ENCODE measurements at places on chromosomes 5 and 9.

GRCh38 chr5:152884006-152884405 lies 478.9 kb upstream of the NMUR2 start:
- DNase-seq, result no peak

DNA sequence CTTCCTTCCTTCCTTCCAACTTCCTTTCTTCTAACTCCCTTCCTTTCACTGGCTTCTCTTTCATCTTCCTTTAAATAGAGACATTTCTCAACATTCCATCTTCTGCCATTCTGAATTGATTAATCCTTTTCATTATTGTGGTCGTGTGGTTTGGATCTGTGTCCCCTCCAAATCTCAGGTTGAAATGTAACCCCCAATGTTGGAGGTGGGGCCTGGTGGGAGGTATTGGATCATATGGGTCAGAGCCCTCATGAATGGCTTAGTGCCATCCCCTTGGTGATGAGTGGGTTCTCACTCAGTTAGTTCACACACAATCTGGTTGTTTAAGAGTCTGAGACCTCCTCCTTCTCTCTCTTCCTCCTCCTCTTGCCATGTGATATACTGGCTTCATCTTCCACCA lies 130.9 kb upstream of the SV2C start:
- no peak for DNase-seq

- no peak for DNase-seq
These were observed 1.5 kb downstream of the NKD2 start for GRCh38 chr5:1010181-1010510.

DNA sequence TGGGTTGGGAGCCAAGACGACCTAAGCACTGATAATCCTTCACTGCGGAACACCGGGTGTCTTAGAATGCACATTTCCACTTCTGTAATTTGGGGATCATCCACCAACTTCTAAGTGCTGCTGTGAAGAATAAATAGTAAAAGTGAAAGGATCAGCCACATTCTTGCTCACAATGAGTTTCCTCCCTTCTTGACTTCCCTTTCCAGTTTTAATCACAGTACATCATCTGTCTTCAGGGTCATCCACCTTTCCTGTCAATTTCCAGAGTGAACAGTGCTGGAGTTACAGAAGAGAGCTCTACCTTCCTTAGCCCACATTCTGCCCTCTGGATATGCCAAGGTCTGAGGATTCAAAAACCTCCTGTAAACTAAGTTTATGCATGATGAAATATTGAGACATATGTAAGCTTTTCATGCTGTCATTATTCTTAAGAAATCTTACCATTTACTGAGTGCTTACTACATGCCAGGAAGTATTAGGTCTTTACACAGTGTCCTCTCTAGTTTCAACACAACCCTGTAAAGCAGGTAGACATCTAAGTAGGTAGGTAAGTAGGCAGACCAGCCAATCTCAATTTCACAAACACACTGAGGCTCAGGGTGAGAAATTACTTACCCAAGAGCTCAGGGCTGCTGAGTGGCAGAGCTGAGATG lies 105.2 kb downstream of the CDK5RAP2 start:
- no peak for DNase-seq

- no peak for DNase-seq
These were observed 20.4 kb upstream of the NTNG2 start for GRCh38 chr9:132141344-132141947.

DNA sequence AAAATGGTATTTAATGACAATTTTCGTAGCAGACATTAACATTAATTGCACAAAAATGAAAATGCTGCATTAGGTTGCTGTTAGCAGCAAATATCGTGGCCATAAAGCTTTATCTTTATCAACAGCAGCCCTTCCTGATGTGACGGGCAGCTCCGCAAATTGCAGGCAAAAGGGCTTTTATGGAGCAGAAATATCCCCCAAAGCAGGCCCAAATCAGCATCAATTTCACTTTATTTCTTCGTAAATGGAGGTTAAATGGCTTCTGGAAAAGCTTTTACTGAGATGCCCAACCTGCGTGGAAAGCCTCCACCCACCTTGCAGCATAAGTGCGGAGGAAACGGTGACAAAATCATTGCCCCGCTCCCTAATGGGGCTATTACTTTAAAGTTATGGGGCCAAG lies 77.9 kb upstream of the BARHL1 start:
- DNase-seq, result no peak

- DNase-seq, result no peak
These were observed 119.8 kb upstream of the TBC1D2 start for GRCh38 chr9:98375138-98375726.

DNA sequence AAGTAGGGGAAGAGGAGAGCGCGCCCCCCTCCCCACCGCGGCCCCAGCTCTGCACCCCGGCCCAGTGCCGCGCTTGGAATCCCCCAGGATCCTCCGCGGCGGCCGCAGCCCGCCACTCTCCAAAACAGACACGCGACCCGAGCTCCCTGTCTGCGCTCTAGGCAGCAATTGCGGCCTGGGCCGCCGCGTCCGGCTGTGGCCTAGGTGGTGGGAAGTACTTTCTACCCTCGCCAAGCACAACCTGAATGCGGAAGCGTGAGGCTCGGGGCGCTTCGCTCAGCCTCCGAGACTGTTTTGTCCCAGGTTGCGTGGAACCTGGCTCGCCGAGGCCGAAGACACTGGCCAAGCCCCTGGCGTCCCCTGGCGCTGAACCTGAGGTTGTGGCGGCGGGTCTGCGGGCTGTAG lies 3.3 kb upstream of the FOXB2 start:
- no peak for DNase-seq

GRCh38 chr9:84845956-84846900 lies 176.7 kb downstream of the NTRK2 start:
- no peak for DNase-seq

- no peak for DNase-seq
These were observed 39.0 kb downstream of the TMEM232 start for GRCh38 chr5:110687485-110687884.

- DNase-seq, result no peak
These were observed 110.2 kb upstream of the DAPK1 start for GRCh38 chr9:87387351-87388011.

DNA sequence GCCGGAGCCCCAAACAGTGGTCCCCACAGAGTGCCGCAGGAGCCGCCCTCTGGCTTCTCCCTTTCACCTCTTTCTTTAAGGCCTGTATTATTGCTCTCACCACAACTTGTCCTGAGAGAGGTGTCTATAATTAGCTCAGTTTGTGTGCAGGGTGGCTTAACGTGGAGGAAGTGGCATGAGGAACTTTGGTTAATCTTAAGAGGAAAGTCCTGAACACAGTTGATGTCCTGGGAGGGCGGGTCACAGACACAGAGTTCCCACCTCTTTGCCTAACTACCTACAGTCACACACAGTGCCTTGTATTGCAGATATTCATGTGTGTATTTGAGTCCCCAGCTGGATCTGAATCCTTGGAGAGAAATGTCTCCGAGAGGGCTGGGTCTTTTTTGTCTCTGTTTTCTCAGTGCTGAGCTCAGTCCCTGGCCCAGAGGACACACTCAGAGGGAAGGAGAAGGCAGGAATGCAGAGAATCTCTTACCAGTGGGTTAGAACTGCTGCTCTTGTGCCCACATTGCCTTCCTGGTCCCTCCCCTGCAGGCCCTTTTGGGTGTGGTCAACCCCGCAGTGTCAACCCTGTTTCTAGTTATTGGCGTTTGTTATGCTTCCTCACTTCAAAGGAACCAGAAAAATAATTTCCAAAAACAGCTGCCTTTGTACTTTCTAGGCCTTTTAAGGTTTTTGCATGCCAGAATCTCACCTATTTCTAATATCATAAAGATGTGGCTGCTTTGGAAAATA lies 392.5 kb downstream of the KDM4C start:
- DNase-seq, result no peak

GRCh38 chr5:157166214-157167213 lies at the start of gene GARIN3:
Gene GARIN3 (minus strand): TSS chr5:157166264. CDS start chr5:157166168, 96 bp downstream.
- no peak for DNase-seq

- DNase-seq, result no peak
These were observed 106.7 kb upstream of the CPEB4 start for GRCh38 chr5:173781432-173781815.

GRCh38 chr9:32339424-32339823 lies 45.0 kb upstream of the ACO1 start:
- no peak for DNase-seq

DNA sequence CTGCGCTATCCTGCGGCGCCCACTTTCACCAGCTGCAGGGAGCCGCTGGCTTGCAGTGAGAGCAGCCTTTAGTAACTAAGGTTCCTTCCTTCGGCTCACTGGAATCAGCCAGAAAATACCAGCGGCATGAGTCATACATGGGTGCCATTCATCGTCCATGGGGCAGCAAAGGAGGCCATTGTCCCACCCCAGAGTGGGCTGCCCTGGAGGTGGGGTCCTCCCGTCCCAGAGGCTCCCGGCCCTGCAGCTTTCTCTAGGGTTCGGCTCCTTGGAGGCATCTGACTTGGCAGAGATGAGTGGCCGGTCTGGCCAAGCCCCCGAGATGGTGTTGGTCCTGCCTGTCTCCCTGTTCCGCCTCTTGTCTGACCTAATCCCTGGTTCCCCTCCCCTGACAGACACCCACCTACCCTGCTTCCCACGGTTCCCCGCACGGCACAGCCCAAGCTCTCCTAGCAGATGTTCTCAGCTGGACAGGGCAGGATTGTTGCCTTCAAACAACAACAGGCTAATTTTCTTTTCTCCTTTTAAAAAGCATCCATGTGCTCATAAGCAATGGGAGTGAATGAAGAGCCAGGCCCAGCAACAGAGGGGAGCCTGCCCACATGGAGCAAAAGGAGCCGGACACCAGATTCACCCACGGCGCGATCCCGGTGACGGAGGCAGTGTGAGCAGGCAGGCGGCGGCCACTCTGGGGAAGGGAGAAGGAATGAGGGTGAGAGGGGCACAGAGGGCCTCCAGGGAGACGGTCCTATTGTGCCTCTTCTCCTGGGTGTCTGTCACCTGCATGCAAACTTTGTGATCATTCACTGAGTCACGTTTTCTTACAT lies 97.0 kb upstream of the COL5A1 start:
- DNase-seq, result no peak

DNA sequence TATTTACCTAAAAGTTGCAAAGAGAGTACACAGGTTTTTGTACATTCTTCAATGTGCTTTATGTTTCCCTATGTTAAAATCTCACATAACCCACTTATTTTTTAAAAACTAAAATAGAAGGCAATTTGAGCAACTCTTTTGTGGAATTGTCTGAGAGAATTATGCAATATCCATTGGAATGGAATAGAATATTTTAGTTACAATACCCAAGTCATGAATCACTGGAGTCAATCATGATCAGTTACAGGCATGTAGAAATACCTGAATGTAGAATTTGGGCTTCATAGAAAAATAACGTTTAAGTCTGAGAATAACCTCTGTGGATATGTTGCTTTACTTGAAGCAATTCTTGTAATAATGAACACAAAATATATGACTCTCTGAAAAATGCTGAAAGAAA lies 143.3 kb downstream of the FGF10 start:
- DNase-seq, result no peak

GRCh38 chr5:32027717-32028458 lies 146.2 kb downstream of the GOLPH3 start:
- DNase-seq, result no peak

GRCh38 chr5:154520861-154521453 lies 42.9 kb upstream of the HAND1 start:
- no peak for DNase-seq

- no peak for DNase-seq
These were observed 47.8 kb upstream of the TRIM32 start for GRCh38 chr9:116639251-116639741.

DNA sequence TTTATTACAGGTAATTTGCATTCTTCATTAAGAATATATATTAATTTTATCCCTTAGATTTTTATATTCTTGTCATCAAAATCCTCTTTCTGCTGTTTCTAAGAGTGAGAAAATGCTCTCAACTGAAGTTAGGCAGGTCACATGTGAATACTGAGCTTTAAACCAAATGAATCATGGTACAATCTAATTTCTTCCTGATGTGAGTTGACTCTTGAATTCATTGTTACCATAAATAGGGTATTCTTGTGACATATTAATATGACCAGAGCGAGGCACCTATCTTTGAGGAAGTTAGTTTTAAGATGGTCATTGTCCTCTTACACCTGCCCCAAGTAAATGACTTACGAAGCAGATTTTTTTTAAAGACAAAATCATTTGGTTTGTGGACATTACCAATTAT lies 17.4 kb downstream of the C9orf85 start:
- no peak for DNase-seq

GRCh38 chr5:103117471-103117991 lies 2.4 kb downstream of the GIN1 start:
- DNase-seq, result no peak

DNA sequence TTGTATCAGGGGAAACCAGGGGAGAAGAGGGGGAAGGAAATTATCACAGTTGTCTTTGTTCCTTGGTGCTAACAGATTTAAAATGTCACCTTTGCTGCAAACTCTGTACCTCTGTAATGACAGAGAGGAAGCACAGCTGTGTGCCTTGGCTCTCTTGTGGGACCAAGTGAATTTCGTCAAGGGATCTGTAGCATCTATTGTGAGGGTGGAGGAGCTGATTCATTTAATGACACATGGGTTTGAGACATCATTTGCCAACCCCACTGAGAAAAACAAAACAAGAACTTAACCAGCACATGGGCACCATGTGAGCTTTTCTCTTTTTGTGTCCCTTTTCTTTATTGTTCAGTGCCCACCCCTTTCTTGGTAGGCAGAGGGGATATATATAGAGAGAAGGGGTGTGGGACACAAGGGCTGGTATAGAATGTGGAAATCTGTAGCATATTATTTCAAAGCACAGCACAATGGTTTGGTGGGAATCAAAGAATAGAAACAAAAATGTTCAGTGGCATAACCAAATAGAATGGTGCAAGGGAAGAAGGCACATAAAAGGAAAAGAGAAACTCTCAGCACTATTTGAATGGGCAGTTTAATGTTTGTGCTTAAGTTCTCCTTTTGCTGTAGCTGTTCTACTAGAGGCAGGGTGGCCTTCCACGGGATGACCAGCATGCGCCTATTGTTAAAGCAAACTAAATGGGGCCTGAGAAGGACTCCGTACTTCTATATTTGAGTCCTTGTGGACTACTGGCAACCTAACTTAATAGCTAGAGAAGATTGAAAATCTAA lies 63.3 kb downstream of the LIX1 start:
- DNase-seq, result no peak

GRCh38 chr5:61273279-61273975 lies 58.6 kb upstream of the ZSWIM6 start:
- DNase-seq, result no peak

GRCh38 chr5:149426931-149427330 lies 47.8 kb upstream of the IL17B start:
- no peak for DNase-seq

GRCh38 chr9:124267271-124267807 lies 9.6 kb downstream of the NEK6 start:
- no peak for DNase-seq

- no peak for DNase-seq
These were observed 1479.3 kb upstream of the CDH9 start for GRCh38 chr5:28517691-28518090.

DNA sequence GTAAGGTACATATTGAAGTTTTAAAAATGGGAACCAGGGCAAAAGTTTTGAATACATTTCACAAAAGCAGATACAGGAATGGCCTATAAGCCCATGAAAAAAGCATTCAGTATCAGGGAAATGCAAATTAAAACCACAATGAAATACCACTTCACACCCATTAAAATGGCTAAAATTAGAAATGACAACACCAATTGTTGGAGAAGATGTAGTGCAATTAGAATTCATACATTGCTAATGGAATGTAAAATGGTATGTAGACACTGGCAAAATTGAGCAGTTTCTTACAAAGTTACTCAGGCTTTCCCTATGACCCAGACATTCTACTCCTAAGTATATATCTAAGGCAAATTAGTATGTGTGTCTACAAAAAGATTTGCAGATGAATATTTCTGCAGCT lies 34.2 kb downstream of the CDC14B start:
- no peak for DNase-seq

Measured in stimulated activated CD8-positive, alpha-beta memory T cell treated with anti-CD3 and anti-CD28 coated beads, Interleukin-7, amount 100 ng/mL, for 1 hour (primary cell).